ENCODE measurements at places on chromosomes 6 and 20.

DNA sequence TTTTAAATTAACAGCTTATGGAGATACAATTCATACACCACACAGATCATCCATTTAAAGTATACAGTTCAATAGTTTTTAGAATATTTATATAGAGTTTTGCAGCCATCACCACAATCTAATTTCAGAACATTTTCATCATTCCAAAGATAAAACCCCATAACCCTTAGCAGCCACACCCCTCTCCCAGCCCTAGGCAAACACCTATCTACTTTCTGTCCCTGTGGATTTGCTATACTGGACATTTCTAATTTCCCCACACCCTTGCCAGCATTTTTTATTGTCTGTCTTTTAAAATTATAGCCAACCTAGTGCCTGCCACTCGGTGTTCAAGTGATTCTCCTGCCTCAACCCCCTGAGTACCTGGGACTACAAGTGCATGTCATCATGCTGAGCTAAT lies 23.0 kb upstream of the AKAP7 start:
- no peak for DNase-seq

DNA sequence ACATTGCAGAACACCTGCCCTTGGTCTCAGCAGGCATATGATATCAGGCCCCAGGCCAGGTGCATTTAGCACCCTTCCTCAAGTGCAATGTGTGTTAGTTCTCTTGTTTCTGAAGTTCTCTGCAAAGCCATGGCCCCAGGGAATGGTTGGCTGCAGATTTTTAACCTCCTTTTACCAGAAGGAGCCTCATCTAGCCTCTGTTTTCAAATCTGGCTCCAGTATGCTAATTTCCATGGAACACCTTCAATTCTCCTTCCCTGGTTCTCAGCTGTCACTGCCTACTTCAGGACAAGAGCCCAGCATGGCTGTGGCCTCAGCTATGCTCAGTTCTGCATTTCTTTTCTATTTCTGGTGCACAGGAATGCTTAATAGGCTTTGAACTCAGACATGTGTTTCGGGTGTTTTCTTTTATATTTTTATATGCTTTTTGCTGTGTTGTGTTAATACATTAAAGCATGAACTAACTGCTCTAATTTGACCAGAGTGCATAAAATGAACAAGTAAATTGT lies 51.6 kb upstream of the OGFRL1 start:
- no peak for DNase-seq

GRCh38 chr6:36360241-36361054 lies 23.8 kb upstream of the BNIP5 start:
- DNase-seq: peak; percentile 35

DNA sequence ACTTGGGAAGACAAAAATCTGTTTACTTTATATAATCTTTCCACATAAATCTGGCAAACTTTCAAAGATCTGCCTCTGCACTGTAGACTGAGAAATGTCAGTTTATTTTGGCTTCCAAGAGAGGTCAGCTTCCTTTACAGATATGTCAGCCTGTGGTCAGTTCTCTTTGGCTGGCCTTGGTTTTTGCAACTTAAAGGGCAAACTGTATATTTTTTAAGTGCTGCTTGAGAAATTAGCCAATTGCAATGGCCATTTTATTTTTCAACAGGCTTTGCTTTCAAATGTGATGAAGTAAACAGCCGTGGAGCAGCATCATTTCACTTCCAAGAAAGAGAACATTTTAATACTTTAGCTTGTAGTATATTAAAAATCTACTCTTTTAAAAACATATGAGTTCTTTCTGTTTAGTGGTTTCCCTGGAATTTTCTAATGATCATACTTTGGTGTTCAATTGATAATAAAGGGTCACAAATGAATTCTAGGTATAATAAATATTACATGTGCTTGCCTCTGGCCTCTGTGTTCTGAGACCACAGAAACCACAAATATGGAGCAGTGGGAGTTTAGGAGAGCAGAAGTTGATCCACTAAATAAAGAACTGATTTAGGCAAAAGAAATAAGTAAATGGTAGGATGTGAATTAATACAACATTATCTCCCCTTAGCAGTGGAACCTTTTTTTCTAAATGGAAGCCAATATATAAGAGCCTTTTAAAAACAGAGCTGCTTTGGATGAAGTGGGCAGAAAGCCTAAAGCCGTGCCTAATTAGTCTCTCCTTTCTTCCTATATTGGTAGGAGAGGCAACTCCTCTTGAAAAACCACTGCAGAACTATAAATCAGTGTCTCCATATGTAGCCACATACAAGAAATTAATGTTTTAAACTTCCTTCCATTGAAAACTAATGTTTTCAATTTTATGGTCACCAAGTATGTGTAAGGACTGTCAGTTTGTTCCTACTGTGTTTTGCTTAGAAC lies 16.2 kb downstream of the ADGRB3 start:
- DNase-seq: no peak

- DNase-seq: no peak
Observed at GRCh38 chr6:151087861-151088598, 151.7 kb upstream of the AKAP12 start.

DNA sequence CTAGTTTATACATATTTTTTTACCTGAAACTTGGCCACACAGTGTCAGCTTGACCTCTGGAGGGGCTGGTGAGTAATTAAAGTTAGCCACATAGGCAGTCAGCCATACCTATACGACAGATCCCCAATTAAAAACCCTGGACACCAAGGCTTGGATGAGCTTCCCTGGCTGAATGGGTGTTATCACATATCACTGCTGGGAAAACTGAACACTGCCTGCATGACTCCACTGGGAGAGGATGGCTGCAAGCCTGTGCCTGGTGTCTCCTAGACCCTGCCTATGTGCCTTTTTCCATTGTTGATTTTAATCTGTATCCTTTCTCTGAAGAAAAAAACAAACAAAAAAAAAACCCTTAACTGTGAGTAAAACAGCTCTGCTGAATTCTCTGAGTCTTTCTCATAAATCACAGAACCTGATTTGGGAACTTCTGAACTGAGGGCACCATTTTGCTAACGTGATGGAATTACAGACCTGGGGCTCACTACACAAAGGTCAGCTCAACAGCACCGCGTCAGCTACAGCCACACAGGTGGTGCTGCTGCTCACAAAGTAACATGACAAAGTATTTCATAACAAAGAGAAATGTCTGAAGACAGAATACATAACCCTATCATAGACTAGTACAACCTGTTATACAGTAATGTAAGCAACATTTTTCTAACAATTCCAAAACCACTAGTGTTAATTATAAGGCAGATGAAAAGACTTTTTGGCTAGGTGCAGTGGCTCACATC lies 97.0 kb downstream of the SLC23A2 start:
- no peak for DNase-seq

- no peak for DNase-seq
Observed at GRCh38 chr20:59994697-59995122, 36.5 kb downstream of the CDH26 start.

DNA sequence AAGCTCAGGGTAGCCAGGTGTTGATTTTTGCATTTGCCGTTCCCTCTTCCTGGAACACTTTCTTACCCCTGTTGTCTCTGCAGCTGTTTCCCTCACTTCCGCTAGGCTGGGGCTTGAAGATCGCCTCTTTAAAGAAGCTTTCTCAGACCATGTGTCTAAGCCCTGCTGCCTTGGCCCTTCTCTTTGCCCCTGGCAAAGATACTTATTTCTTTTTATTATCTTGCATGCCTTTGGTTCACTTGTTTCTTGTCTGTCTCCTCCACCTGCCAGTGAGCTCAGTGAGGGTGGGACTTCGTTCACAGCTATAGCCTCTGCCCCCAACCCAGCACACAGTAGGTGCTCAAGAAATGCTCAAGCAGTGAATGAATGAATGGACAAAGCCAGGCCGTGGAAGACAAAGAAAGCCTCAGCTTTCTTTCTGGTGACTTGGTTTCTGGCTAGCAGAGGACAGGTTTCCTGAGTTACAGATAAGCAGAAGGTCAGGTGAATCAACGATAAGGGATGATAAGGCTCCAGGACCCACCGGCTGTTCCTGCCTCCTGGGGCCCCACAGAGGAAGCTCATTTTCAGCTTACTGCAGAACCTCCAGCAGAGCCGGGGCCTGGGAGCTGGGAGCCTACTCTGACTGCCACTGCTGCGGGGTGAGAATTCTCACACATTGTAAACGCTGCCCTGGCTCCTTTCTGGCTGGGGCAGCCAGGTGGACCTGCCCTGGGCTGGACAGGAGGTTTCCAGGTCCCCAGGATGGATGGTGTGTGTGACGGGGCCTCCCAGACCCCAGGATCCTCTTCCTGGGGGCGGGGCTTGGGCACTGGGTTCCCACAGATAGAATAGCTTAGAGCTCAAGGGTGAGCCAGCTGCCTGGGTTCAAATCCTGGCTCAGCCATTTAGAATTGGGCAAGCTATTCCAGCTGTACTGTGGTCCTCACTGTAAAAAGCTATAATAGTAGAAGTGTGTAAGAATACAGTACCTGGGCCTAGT lies 29.8 kb downstream of the SNAI1 start:
- no peak for DNase-seq

GRCh38 chr20:13898012-13898612 lies 92.3 kb downstream of the SEL1L2 start:
- no peak for DNase-seq

GRCh38 chr20:24033151-24033550 lies 44.6 kb upstream of the GGTLC1 start:
- DNase-seq: no peak

- DNase-seq: no peak
Observed at GRCh38 chr20:61387954-61388348, 135.9 kb downstream of the CDH4 start.

GRCh38 chr6:111423055-111423633 lies 59.9 kb downstream of the REV3L start:
- no peak for DNase-seq

- no peak for DNase-seq
Observed at GRCh38 chr6:98044791-98045470, 761.9 kb upstream of the MMS22L start.

GRCh38 chr6:75409928-75410327 lies 83.7 kb downstream of the FILIP1 start:
- no peak for DNase-seq

- DNase-seq: no peak
Observed at GRCh38 chr6:99276747-99277146, 72.7 kb downstream of the FAXC start.

DNA sequence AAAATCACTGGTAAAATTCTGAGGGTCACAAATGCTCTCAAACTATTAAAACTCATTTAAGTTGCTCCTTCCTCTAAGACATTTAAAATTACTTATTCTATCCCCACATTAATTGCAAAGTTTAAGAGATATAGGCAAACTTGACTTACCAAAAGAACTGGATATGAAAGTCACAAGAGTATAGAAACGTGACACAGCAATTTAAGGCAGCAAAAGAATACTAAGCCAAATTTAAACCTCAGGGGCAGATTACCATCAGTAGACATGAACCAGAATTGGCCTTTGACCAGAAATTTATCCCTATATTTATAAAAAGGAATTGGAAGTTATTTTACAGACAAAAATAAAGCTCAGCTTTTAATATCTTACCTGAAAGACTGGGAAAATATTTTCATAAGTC lies 56.0 kb downstream of the MAP3K7 start:
- no peak for DNase-seq

- DNase-seq: no peak
Observed at GRCh38 chr20:51116765-51117686, 94.1 kb upstream of the KCNG1 start.

- DNase-seq: no peak
Observed at GRCh38 chr6:40556023-40556422, 31.1 kb downstream of the LRFN2 start.

GRCh38 chr6:37713529-37714119 lies 15.9 kb upstream of the MDGA1 start:
- DNase-seq: no peak

DNA sequence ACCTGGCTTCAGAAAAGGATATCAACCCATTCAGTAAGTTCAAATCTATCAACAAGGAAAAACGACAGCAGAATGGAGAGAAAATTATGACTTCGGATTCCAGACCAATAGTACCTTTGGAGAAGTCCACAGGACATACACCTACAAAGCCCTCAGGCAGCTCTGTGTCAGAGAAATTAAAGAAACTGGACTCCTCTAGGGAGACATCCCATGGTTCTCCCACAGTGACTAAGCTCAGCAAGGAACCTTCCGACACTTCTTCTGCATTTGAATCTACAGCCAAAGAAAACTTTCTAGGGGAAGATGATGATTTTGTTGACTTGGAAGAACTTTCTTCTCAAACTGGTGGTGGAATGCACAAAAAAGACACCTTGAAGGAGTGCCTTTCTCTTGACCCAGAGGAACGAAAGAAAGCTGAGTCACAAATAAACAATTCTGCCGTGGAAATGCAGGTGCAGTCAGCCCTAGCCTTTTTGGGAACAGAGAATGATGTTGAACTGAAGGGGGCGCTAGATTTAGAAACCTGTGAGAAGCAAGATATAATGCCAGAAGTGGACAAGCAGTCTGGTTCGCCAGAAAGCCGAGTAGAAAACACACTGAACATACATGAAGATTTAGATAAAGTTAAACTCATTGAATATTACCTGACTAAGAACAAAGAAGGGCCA lies 67.4 kb upstream of the HINT3 start:
- DNase-seq: no peak

GRCh38 chr6:161011492-161012480 lies 20.2 kb downstream of the MAP3K4 start:
- DNase-seq: no peak

DNA sequence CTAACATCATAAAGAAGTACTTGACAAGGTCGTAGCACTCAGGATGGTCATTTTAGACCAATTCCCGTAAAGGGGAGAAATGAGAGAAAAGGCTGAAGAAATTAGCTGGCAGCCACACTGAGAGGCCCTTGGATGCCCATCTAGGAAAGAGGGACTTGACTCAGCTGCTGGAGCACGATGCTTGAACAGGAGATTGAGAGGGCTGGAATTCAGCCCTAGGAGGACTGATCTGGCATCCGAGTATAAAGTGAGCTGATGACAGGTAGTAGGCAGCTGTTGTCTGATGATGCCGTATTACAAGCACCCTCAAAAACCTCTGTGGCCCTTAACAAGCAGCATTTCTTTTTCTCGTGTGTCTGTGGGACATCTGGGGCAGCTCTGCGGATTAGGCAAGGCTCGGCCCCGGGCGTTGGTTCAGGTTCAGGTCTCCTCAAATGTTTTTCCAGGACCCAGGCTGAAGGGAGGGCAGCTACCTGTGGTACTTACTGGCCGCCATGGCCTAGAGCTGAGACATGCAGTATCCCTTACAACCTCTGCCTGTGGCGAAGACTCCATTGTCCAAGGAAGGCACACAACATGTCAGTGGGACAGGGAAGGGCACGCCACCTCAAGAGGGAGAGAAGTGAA lies 219.6 kb upstream of the SNX9 start:
- DNase-seq: no peak

GRCh38 chr20:37439223-37439933 lies 81.7 kb upstream of the NNAT start:
- no peak for DNase-seq

GRCh38 chr6:166162599-166163342 lies 4.9 kb downstream of the TBXT start:
- DNase-seq: no peak

DNA sequence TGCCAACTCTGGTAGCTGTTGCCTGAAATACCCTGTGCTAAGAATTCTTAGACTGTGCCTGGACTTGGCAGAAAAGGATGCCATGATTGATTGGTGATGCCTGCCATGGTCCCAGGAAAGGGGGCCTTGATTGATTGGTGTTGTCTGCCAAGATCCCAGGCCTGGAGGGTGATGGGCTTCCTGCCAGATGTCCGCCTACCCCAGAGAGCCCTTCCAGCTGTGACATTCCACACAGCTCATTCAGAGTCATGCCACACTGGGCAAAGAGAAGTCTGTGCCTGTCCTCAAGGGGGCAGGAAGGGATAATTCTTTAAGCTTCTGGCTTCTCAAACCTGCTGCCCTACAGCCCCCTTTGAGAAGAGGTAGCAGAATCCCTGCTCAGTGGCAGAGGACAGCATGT lies 24.6 kb downstream of the RIMS4 start:
- DNase-seq: no peak

GRCh38 chr20:50251992-50252511 lies 61.4 kb downstream of the CEBPB start:
- DNase-seq: no peak

GRCh38 chr6:65799389-65799788 lies 92.4 kb upstream of the EYS start:
- no peak for DNase-seq
